ENCODE measurements at places on chromosomes 2 and 18.

- peak; percentile 37 for DNase-seq
Observed at GRCh38 chr2:150517951-150518680, 30.6 kb upstream of the RND3 start.

- DNase-seq = peak; percentile 89
Observed at GRCh38 chr2:105261061-105261460, 19.5 kb downstream of the GPR45 start.

GRCh38 chr2:222280795-222281194 is 18.0 kb downstream of the PAX3 start:
- DNase-seq = no peak

GRCh38 chr2:127722807-127723206 is 21.5 kb downstream of the SFT2D3 start:
- no peak for DNase-seq

- no peak for DNase-seq
Observed at GRCh38 chr18:79607361-79607952, 72.1 kb upstream of the CTDP1 start.

DNA sequence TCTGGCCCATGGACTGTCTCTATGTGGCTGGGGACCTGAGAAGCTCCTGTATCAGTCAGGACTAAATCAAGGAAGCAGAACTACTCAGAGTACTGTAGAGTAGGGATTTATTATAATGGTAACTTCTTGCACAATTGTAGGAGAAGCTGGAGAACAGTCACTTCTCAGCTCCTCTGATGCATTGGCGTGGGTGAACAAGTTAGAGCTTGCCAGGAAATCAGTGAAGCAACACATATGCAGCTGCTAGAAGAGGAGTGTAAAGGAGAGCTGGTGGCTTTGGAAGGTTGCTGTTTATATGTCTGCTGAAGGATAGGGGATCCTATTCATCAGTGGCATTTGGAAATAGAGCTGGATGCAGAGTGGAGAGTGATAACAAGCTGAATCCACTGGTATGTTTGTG is 215.5 kb upstream of the CWC22 start:
- DNase-seq = peak; percentile 62

- no peak for DNase-seq
Observed at GRCh38 chr2:41728788-41729338, 319.0 kb upstream of the PKDCC start.

- no peak for DNase-seq
Observed at GRCh38 chr18:58464104-58464625, 164.7 kb downstream of the ALPK2 start.

DNA sequence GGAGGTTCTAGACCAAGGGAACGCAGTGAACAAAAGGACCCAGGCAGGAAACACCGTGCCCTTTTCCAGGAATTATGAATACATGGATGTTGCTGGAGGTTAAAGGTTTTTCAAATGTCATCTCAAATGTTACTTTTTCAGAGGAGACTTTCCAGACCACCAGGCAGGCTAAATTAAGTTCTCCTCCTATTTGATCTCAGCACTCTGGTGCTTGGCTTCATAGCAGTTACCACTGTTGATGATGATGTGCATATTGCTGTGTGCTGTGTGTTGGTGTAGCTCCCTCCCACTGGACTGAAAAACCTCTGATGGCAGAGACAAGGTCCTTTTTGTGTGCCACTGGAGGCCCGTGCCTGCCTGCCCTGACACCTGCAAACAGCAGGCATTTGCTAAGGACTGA is 137.3 kb upstream of the PTPRM start:
- no peak for DNase-seq

- no peak for DNase-seq
Observed at GRCh38 chr2:43899589-43899988, 60.8 kb downstream of the ABCG8 start.

GRCh38 chr18:75287006-75287405 is 76.4 kb downstream of the TSHZ1 start:
- no peak for DNase-seq

GRCh38 chr2:177284531-177284930 is 20.0 kb upstream of the NFE2L2 start:
- no peak for DNase-seq

DNA sequence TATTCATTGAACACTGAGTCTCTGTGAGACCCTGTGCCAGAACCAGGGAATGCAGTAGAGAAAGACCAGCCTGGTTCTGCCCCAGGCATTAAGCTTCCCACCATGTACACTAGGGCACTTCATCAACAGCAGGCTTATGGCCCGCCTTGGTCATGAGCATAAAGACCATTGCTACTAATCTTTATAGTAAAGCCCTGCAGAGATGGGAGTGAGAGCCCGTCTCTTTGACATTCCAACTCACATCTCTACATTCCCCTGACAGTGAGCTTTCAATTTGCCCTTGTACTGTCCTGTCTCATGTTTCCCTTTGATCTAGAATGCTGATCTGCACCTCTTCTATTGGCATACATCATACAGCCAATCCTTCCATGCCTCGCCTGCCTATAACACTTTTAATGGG is 211.8 kb upstream of the ARL4C start:
- DNase-seq = no peak

GRCh38 chr2:210553373-210553772 is 3.0 kb upstream of the CPS1 start:
- DNase-seq = peak; percentile 76

DNA sequence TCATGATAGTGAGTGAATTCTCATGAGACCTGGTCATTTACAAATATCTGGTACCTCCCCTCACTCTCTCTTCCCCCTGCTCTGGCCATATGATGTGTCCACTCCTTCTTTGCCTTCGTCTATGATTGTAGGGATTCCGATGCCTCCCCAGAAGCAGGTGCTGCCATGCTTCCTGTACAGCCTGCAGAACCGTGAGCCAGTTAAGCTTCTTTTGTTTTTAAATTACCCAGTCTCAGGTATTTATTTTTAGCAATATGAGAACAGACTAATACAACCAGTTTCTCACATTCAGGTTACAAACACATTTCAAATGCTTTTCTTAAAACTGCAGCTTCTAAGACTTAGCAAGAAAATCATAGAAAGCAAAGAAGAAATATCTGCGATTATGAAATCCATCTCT is 321.2 kb upstream of the CDH7 start:
- no peak for DNase-seq

- no peak for DNase-seq
Observed at GRCh38 chr2:176167398-176167797, 10.3 kb downstream of the HOXD3 start.

- DNase-seq = no peak
Observed at GRCh38 chr2:112794841-112795240, 10.5 kb upstream of the IL1A start.

GRCh38 chr2:61733563-61733962 is 120.3 kb downstream of the FAM161A start:
- no peak for DNase-seq

DNA sequence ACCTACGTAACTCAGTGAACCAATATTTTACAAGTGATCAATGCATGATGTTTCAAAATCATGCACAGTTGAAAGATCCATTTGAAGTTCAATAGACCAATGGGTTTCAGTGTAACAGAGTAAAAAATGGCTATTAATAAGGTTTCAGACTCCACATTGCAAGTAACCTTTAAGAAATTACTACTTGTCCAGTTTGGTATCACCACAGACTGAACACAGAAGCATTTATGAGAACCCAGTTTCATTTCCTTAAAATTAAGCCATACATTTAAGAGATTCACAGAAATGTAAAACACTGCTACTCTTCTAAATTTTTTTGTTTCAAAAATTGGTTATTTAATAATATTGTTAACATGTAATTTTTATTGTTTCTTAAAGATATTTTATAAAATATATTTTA is 98.9 kb upstream of the CHRNA1 start:
- DNase-seq = no peak

DNA sequence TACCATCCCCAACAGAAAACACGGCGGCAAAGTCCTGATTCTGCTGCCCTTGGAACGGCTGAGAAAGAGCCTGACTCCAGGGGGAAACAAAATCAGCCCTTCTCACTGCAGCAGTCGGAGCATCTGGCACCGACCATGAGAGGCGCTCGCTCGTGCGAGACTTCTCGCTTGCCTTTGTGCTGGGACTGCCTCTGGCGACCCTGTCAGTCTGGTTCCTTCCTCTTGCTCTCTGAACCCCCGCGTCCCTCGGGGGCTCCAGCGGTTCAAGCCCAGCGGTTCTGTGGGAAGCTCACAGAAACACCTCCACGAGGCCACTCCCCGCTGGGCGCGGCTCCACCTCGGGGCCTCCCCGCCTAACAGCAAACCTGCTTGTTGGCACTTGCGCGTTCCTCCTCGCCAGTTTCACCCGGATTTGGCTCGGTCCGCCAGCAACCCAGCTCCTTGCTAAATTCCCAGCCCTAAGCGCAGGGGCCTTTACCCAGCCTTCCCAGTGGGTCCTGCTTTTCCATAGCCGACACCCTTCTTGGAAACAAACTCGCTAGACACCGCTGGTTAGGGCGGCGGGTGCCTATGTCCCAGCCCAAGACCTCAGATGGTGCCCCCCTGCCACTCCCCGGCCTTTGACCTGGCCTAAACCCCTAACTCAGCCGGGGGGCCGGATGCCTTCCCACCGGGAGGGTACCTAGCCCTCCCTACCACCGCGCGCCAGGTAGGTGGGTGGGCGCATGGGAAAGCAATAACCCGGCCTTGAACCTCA is 2.2 kb downstream of the RND3 start:
- peak; percentile 85 for DNase-seq

DNA sequence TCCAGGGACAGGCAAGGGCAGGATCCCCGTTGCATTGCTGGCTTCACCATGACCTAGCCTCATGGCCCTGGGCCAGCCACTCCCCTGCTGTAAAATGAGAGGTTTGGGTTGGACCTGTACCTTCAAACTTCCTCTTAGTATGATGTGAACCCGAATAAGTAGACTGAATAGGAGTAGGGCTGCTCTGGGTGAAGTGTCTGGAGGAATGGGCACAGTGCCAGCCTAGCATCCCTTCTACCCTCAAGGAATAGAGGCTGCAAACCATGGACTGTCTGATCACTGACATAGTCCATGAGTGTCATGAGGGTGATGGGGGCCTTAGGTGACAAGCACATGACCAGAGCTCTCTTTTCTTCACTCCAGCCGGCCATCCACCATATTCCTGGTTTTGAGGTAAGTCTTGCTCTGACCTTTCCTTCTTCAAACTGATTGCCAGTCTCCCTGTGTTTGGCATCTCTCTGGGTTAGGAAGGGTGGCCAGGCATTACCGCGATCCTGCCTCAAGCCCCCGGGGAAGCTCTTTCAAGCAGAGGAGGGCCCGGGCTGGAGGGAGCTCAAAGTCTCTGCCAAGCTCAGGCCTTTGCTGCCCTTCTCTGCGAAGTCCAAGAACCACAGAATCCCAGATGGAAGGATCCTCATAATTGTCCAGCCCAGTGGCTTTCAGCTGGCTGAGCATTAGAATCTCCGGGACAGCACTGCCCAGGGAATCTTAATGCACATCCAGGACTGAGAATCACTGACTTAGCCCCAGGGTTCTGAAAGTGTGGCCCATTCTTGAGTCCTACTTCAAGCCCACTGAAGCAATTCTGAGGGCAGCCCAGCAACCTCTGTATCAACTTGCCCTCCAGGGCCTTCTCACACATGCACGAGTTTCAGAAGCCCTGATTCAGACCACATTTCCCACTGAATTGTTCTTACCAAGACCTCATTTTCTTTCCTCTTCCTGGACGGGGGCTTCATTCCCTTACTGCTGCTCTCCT is 148.1 kb downstream of the DYSF start:
- DNase-seq = no peak
